Psoas muscle (tissue), 8 donors: ENCODE measurements at places on chromosomes 4 and X. TPM values are rescaled to one million over a fixed set of nuclear protein-coding genes. Genes with fewer than 3 reads are reported as not detected.

The MAGEA8 gene
- polyA plus RNA-seq, result not detected

The DYNLT3 gene
- polyA plus RNA-seq, result 9.1 TPM

The SLC10A4 gene
- polyA plus RNA-seq, result 0.29 TPM

The HPRT1 gene
- 15.3 TPM for polyA plus RNA-seq

The FHDC1 gene
- 0.52 TPM for polyA plus RNA-seq

The ADAM29 gene
- not detected for polyA plus RNA-seq

The GAGE12H gene
- not detected for polyA plus RNA-seq

The TMPRSS11F gene
- not detected for polyA plus RNA-seq

The MAGEC2 gene
- not detected for polyA plus RNA-seq

The GLRA3 gene
- polyA plus RNA-seq, result not detected

The AGTR2 gene
- 0.09 TPM for polyA plus RNA-seq

The PLAC1 gene
- polyA plus RNA-seq, result 0.13 TPM

The KLB gene
- 0.13 TPM for polyA plus RNA-seq

The GYPB gene
- polyA plus RNA-seq, result not detected

The GAB1 gene
- 3.2 TPM for polyA plus RNA-seq

The SLC26A1 gene
- polyA plus RNA-seq, result 0.36 TPM

The NMU gene
- not detected for polyA plus RNA-seq

The SPIN2A gene
- 0.08 TPM for polyA plus RNA-seq

The MAGEE2 gene
- polyA plus RNA-seq, result not detected

The NKX3-2 gene
- not detected for polyA plus RNA-seq

The CT45A3 gene
- not detected for polyA plus RNA-seq

The RBMX2 gene
- 11.5 TPM for polyA plus RNA-seq

The ADH7 gene
- polyA plus RNA-seq, result not detected

The TMEM156 gene
- not detected for polyA plus RNA-seq

The MTMR8 gene
- 0.13 TPM for polyA plus RNA-seq

The RNF175 gene
- not detected for polyA plus RNA-seq

The PNMA5 gene
- not detected for polyA plus RNA-seq

The GSX2 gene
- not detected for polyA plus RNA-seq

The GUCY1B1 gene
- 2.7 TPM for polyA plus RNA-seq

The PAK3 gene
- polyA plus RNA-seq, result 0.04 TPM
